ENCODE measurements at places on chromosomes 16 and 17.
A peak's percentile ranks its signal among the peaks of the same experiment; 100 is the strongest.

DNA sequence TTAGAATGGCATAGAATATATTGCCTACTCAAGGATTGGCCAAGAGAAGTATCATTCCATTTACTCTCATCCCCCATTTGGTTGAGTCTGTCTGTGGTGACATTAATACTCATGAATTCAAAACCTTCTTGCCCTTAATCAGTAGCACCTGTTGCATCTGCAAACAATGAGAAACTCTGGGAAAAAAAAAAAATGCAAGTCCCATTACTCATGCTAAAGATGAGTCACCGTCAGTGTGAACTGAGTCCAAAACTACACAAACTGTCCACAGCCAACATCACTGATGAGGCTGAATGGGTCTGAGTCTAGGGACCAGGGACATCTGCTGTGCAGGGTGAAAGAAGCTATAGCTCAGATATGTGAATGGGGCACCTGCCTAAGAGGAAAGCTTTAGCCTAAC is 96.9 kb upstream of the ADAMTS18 start:
- DNase-seq, result peak; percentile 72

GRCh38 chr17:81710514-81711308 is 1.4 kb upstream of the SLC25A10 start:
- DNase-seq, result no peak

GRCh38 chr16:5581908-5582307 is 484.3 kb upstream of the EEF2KMT start:
- no peak for DNase-seq

DNA sequence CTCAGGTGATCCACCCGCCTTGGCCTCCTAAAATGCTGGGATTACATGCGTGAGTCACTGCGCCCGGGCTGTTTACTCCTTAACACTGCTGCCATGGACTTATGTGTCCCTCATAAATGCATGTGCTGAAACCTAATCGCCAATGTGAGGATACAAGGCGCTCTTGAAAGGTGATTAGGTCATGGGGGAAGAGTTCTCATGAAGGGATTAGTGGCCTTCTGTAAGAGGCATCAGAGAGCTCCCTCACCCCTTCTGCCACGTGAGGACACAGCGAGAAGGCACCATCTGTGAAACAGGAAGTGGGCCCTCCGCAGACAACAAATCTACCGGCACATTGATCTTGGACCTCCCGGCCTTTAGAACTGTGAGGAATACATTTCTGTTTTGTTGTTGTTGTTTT is 19.1 kb downstream of the ITPRIPL2 start:
- no peak for DNase-seq

DNA sequence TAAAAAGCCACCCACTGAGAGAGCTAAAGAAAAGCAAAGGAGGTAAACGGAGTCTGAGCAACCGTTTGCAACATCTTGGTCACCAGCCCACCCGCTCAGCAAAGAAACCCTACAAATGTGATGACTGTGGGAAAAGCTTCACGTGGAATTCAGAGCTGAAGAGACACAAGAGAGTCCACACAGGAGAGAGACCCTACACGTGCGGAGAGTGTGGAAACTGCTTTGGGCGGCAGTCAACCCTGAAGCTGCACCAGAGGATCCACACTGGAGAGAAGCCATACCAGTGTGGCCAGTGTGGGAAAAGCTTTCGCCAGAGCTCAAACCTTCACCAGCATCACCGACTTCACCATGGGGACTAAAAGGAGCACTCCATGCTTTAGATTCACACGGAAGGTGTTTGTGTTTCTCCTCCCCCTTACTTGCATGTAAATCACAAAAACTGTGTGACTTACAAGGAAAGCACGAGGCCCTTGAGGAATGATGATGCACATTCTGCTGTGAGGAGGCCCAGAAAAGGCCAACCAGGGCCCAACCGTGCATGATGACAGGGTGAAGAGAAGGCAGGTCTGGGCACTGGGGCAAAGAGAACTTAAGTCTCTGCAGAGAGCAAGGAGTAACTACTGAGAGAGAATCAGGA is 7.7 kb downstream of the ZNF174 start:
- DNase-seq, result no peak

GRCh38 chr16:58107709-58108108 is 21.5 kb downstream of the CFAP20 start:
- no peak for DNase-seq

- no peak for DNase-seq
Measured at GRCh38 chr17:6072611-6073010, 2.4 kb downstream of the WSCD1 start.

- no peak for DNase-seq
Measured at GRCh38 chr16:35480361-35480760, 2020.9 kb downstream of the TP53TG3F start.

DNA sequence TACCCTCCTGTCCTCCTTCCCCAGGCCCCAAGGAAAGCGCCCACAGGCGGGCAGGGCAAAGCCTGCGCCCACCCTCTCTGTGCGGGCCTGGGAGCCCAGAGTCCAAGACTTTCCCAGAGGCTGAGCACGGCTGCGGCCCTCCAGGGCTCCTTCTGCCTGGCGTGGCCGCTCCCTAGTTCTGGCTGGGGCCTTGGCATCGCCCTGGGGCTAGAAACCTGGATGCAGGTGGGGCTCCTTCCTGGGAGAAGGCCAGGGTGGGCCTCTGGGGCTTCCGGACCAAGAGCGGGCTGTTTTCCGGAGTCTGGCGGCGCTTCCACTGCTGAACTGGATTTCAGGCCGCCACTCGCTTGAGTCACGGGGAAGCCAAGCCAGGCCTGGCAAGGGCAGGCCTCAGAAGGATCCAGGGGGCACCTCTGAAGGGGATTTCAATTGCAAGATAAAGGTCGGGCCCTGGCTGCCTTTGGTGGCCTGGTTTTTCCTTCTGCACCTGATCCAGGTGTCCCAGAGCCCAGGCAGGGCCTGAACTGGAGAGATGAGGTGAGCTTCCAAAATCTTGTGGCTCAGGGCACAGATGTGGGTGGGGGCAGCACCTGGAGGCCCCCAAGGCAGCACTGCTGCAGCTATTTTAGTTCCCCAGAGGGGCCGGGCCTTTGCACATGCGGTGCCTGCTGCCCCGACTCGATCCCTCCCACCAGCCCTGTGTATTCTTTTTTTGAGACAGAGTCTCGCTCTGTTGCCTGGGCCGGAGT is 227.4 kb downstream of the MRTFB start:
- DNase-seq, result no peak

DNA sequence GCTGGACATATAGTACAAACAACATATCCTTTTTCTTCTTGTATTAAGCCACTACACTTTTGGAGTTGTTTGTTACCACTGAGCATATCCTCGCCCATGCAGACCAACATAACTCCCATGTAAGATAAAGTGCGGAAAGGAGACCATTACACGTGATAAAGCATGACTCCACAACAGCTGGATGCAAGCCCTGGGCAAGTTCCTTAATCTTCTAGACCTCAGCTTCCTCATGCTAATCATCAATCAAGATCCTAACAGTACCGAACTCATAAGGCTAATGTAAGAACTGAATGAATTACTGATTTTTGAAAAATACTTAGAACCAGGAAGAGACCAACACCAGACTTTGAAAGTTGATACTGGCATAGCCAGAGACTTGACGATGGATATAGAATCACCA is 47.0 kb upstream of the GSG1L start:
- no peak for DNase-seq

- DNase-seq, result no peak
Measured at GRCh38 chr17:31523862-31524730, 132.6 kb downstream of the RAB11FIP4 start.

- DNase-seq, result no peak
Measured at GRCh38 chr16:12360240-12360639, 383.7 kb downstream of the SNX29 start.

GRCh38 chr16:83328936-83329335 is 478.8 kb upstream of the HSBP1 start:
- DNase-seq, result no peak

GRCh38 chr16:30065943-30066760 is 592 bp downstream of the ALDOA start:
- DNase-seq, result no peak

DNA sequence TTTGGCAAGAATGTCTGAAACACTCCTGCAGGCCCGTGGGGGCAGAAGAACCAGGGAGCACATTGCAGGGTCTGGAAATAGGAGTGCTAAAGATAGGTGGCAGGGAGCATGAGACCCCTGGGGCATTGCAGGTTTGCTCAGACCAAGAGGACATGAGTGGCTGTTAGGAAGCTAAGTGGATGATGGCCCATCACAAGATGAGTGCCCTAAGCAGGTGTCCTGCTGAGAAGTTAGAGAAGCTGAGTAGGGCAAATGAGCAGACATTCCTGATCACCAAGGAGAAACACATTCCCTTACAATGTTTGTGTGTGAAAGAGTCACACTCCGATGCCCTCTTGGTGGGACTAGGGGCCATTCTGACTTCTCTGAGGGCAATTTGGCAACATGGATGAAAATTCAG is 9.9 kb downstream of the MLYCD start:
- DNase-seq, result no peak

DNA sequence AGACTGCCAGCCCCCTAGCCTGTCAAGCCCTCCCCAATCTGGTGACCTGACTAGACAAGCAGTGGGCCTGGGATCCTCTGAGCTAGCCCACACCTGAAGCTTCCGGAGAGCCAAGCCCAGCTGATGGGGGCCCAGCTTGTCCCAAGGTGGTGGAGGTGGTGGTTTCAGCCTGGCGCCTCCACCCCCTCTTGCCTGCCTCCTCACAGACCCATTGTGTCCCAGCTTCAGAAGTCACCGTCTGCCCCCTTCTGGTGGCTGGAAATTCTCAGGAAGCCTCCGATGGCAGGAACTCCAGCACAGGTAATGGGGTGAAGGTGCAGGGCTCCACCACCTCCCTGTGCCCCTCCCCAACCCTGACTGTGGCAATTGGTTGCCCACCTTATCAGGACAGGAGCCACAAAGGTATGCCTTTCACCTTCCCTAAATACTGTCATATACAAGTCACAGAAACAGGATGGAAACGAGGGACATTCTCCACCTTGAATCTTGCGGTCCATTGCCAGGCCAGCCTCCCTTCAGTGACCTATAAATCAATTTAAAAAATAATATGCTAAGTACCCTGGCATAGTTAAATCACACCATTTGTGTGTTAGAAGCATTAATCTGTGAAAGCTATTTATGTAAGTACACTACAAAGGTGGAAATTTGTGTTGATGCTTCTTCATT is 66.0 kb upstream of the ZNF423 start:
- no peak for DNase-seq

DNA sequence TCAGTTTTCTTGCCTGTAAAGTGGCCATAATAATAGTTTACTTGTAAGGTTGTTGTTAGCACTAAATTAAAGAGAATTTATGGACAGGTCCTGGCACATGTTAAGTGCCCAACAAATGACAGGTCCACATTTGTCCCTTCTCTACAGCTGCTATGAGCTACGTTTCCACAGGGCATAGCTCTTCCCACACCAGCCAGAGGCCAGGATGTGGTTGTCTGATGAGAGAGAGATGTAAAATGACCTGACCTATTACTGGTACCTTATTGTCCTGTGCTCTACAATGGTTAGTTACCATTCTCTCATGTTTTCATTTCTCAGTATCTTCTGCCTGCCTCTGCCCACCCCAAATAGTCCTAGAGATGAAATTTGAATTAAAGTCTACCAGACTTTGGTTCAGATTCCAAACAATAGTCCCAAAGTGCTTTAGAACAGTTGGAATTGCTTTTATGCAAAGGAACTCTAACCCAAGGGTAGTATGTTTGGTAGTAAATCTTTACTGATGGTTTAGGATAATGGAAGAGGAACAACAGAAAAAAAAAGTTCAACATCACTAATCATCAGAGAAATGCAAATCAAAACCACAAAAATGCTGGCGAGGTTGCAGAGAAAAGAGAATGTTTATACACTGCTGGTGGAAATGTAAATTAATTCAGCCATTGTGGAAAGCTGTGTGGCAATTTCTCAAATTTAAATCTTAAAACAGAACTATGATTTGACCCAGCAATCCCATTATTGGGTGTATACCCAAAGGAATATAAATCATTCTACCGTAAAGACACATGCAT is 57.1 kb upstream of the ANKFN1 start:
- no peak for DNase-seq

DNA sequence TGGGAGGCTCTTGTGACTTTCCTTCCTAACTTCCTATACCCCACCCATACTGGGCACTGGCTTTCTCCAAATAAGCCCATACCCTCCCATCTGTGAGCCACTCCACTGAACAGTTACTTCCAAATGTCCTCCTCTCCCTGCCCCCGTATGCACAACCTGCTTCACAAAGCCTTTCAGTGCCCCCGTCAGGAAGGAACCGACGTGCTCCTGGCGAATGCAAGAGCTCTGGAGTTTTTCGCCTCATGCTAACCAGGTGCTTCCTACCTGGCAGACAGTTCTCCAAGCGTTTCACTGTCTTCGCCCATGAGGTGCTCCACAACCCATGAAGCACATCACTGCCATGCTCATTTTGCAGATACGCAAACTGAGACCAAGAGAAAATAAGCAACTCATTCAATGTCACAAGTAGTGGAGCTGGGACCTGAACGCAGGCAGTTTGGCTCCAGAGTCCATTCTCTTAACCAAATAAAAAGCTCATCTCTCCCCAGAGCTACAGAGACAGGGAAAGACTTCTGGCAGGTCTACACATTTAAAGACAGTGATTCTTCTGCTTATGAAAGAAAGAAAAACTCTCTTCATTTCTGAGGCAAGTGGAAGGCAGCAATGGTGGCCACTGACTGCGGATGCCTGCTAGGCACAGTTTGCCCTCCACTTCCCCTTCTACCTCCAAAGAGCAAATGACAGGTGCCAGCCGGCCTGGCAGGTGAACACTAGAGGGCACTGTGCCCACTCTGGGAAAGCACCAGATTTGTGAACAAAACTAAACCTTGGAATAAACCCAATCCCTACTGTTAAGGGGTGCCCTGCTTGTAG is 23.8 kb downstream of the SPHK1 start:
- DNase-seq, result no peak
